Stimulated activated CD4-positive, alpha-beta T cell treated with anti-CD3 and anti-CD28 coated beads, Interleukin-2, amount 100 ng/mL, for 4 hours (primary cell): ENCODE measurements at places on chromosomes 1 and 21.

DNA sequence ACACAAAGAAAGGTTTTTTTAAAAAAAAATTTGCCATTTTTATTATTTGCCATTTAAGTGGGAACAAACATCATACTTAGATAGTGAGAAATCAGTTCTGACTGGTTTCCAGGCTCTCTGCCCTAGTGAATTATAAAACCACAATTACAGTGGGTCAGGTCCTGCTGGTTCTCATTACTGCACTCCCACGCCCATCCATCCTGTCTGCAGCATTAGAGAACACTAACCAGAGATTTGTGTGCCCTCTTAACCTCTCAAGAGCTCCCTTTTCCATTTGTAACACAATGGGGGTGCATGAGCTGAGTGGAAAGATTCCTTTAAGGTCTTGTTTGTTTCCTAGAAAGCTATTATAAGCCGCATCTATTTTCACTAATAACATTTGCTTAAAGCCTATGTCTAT lies 489.3 kb downstream of the AMY1C start:
- DNase-seq, result no peak

DNA sequence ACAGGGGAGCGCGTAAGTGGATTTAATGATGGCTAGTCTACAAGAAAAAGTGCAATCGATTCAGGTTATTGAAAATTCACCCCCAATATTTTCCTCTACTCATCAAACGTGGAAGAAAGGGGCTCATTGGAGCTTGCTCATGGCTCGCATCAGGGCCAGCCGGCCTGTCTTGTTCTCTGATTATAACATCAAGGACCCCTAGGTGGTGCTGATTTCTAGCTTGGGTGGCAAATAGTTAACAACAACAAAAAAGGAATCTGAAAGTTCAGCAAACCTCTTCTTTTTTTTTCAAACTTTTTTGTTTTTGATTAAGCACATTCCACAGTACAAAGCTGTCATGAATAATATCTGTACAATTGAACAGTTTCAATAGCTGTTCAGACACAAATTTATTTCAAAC lies 35.8 kb upstream of the SOD1 start:
- no peak for DNase-seq

DNA sequence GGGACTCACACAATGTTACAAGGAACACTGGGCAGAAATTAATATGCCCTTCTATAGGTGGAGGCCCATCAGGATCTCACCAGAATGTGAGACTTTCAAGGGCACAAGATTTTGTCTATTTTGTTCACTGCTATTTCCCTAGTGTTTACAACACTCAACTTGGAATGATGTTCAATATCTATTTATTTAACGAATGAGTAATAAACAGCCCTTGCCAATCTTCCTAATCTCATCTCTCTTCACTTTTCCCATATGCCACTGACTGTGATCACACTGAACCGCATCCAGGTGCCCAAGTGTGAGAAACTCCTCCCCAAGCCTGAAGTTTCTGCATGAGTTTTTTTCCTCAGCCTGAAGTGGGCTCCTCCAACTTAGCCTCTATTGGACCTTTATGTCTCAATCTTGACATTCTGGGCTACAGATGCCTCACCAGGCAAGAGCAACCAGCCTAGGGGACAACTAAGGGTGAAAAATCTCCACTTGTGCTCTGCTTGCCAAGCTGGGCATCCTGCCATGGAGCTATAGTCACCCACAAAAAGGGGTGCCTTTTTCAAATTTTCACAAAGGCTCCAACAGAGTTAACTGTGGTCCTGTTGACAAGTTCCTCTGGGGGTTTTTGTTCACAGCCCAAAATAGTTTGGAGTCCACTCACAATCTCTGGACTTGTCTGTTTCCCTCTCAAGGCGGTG lies 105.6 kb downstream of the PLPP3 start:
- DNase-seq, result no peak

DNA sequence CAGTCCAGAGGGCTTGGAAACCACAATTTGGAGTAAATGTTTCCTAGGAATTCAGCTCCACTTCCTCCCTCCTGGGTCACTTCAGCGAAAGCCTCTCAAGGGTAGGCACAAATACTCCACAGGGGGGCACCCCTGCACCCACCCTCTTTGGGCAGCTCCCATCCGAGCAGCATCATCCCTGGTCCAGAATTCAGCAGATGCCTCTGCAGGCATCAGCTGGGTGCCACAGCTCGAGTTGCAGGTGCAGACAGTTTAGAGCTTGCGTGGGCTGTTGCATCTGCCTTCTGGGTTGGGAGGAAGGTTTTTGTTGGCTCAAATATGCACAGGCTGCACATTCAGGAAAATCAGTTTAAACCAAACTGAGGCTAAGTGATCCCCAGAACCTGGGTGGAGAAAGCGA lies 25.0 kb downstream of the KANK4 start:
- no peak for DNase-seq

DNA sequence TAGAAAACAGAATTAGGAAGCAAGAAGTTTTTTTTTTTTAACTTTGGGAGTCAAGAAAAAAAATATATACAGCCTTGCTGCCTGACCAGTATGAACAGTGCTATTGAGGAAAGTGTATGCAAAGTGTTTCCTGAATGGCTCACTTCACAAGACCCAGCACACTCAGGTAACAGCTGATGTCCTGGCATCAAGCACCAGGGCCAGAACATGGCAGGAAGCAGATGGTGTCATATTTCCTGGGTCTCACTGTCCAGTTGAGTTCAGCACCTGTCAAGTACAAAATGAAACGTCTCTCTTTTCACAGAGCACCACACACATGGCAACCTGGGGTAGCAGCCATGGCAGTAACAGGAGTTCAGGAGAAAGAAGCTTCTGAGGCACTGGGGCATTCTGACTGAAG lies 372.3 kb downstream of the TTLL7 start:
- no peak for DNase-seq
